ENCODE measurements at places on chromosomes 11 and 22. TPM values are rescaled to one million over a fixed set of nuclear protein-coding genes. Genes with fewer than 3 reads are reported as not detected.

Gene FOLR2
- total RNA-seq = not detected

Gene NECTIN1
- 5.7 TPM for total RNA-seq

Gene GUCY1A2
- not detected for total RNA-seq

Gene C22orf31
- not detected for total RNA-seq

Gene PPP6R3
- total RNA-seq = 124 TPM

Gene OR6A2
- total RNA-seq = 0.50 TPM

Gene TRIM49
- not detected for total RNA-seq

Gene RNF141
- 15.4 TPM for total RNA-seq

DNA sequence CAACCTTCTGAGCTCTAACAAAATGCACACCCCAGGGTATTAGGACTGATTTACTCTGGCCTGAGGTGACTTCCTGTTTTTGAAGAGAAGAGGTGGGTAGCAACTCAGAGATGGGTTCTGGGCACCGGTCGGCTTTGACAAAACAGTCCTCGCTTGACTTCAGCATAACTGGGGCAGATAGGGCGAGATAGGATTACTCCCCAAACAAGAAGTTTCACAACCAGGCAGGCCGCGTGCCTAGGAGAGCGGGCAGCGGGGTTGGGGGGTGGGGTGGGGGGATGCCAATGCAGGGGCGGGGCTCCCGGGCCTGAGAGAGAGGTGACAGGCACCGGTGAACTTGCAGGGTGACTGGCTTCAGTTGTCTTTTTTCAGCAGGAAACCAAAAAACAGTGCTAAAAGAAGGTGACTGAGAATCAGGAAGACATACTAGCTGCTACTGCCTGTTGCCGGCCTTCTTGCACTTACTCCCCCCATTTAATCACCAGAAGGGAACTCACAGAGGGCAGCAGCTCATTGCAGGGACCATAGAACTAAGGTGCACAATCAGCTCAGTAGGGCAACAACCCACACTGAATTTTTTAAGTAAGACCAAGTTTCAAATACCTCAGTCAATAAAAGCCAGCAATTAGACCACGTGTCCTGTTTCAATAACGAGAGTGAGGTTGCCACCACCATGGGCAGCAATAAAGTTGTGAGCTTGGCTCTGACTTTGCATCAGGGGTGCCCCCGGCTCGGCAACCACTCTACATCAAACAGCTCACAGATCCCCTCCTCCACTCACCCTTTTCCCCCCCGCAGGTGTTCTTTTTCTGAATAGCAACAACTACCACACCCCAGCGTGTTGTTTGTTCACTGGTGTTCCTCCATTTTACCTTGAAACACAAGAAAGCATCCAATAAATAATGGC, 37.2 kb upstream of the ETS1 start:
- peak; percentile 85 for DNase-seq

- no peak for DNase-seq
Observed at GRCh38 chr22:37887584-37888378, 18.3 kb upstream of the MICALL1 start.

DNA sequence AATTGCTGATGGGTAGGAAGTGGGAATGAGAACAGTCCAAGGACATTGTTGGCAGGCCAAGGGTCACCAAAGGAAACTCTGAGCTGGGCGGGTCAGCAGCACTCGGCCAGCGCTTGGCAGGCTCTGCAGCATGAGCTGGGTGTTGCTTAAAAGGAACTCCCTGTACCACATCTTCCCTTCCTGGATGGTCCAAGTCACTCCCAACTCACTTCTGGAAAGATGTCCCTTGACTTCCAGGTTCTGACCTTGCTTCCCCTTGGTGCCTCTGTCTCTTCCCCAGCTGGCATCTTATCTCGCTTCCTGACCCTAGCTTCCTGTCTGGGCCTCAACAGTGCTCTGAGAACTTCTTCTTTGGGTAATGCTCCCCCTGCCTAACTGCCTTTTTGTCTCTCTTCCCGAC, 24.8 kb upstream of the SWAP70 start:
- DNase-seq = no peak

- DNase-seq = no peak
Observed at GRCh38 chr11:102936864-102937509, 18.5 kb downstream of the MMP13 start.

- DNase-seq = no peak
Observed at GRCh38 chr11:20596205-20597153, 2.9 kb upstream of the SLC6A5 start.

GRCh38 chr11:95692526-95693260, 96.9 kb downstream of the FAM76B start:
- DNase-seq = no peak

DNA sequence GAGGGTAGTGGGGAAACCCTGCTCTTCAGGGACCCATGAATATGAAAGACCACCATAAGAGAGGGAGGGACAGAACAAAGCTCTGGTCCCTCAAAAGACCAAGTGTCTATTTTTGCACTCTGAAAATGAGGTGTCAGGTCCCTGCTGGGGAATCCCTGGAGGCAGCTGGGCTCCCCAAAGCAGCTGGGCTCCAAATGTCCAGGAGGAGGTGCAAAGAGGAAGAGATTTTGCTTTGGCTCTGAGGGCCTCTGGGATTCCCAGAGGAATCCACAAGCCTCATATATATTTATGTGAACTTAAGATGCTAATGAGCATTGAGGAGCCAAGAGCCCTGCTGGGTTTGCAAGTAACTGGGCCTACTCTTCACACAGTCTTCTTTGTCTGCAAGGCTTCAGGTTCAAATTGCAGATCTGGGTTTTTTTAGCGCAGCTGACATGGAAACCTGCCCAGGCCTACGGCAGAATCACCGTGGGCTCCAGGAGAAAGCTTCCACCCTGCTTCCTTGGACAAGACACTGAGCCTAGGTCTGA, 26.0 kb downstream of the CLMP start:
- no peak for DNase-seq

GRCh38 chr11:115504276-115505158, at the start of gene CADM1:
Gene CADM1 (minus strand): TSS chr11:115504415.
- DNase-seq = peak; percentile 84

GRCh38 chr11:112831969-112832766, 129.1 kb upstream of the NCAM1 start:
- DNase-seq = no peak

DNA sequence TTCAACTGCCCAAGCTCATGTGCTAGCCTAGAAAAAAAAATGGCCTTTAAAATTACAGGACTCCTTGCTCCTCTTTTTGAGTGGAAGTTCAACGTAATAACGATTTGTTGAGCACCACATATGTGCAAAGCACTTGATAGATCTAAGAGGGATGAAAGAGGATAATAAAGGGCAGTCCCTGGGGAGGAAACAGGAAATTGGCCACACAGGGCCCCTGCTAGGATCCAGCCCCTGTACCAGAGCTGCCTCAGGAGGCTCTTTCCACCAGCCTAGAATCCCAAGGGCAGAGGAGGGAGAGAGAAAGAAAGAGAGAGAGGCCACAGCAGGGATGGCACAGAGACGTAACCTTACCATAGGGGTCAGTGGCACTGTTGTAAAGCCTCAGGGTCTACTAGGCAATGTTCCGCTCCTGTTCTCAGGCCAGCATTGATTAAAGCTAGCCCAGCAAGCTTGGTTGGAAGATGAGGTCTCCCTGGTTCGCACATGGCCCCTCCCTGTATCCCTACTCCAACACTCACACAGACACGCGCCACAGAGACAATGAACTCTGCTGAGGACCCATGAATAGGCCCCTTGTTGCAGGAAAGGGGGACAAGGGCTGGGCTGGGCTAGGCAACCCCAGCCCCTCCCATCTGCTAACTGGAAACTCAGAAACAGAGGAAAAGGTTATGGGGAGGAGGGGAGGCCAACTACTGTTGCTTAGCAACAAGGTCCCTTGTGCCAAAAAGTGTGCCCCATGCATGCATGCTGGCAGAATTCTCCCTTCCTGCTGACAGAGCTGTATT, at the start of gene TMPRSS5:
TMPRSS5 (minus strand) TSS at position 438 of the 785 bp plus-strand sequence; CDS start at position 354, 84 bp downstream.
- DNase-seq = no peak

GRCh38 chr11:24457985-24458384, 38.9 kb upstream of the LUZP2 start:
- no peak for DNase-seq

DNA sequence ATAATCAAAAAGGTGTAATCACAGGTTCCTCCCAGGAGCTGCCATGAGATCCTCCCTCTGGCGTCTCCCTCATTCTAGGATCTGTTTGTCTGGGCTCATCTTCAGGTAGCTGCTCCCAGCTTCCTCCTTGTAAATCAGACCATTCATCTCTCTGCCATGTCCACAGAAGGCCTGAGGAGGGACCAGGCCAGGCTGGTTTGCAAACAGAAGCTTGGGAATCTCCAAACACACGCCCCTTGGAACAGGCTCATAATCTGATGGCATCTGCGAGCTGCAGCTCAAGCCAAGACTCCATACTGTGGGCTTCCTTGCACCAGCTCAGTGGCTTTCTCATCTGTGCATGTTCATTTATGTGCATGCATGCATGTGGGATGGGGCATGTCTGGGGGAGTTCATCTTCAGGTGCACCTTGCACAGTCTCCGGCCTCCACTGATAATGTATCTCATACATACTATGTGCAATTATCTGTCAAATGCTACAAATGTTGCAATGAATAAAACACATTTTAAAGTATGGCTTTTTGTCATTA, 134.9 kb downstream of the NXPE2 start:
- no peak for DNase-seq

DNA sequence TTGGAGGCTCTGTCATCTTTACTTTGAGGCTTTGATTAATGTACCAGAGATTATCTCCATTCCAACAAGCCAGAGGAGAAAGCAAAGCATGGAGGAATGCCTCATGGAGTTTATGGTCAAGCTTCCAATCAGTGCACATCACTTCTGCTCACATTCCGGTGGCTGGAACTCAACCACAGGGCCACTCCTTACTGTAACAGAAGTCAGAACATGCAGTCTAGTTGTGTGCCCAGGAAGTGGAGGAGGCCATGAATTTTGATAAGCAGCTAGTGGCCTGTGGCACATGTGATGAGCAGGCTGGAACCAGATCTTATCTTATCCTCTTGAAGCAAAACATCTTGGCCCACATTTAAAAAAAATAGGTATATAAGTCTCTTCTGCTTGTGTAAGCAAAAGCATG, 258.9 kb upstream of the ARHGAP20 start:
- DNase-seq = no peak

All from activated CD4-positive, alpha-beta T cell treated with anti-CD3 and anti-CD28 coated beads, Interleukin-2, amount 10 ng/mL, durations not matched to agents 24 days and 14 days (primary cell).